ENCODE measurements at places on chromosomes 1 and 21.

DNA sequence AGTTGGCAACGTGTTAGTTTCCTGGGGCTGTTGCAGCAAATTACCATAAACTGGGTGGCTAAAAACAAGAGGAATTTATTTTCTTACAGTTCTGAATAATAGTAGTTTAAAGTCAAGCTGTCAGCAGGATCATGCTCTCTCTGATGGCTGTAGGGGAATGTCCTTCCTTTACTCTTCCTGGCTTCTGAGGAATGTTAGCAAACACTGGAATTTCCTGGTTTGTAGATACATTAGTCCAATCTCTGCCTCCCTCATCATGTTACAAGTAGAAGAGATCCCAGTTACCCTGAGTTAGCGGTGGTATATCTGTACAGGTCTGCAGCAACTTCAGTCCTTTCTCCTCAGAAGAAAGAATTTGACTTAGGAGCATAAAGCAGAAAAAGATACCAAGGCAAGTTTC lies 2249.1 kb downstream of the NCAM2 start:
- DNase-seq: no peak

DNA sequence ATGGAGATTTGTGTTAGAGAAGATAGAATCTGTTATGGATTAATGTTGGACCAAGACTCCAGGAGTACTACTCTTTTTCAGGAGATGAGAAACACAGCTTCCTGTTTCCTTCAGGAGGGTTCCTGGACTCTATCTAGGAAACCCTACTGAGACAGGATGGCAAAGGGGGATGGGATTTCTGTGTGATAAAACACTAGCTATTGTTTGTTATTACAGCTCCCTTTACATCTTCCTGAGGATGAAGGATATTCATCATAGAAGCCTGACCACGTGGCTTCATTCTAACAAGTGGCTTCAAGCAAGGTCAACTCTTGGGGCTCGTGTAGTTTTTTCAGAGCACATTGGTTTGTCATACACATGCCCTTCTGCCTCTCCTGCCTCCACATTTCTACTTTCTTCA lies 33.3 kb downstream of the RGL1 start:
- DNase-seq: no peak

DNA sequence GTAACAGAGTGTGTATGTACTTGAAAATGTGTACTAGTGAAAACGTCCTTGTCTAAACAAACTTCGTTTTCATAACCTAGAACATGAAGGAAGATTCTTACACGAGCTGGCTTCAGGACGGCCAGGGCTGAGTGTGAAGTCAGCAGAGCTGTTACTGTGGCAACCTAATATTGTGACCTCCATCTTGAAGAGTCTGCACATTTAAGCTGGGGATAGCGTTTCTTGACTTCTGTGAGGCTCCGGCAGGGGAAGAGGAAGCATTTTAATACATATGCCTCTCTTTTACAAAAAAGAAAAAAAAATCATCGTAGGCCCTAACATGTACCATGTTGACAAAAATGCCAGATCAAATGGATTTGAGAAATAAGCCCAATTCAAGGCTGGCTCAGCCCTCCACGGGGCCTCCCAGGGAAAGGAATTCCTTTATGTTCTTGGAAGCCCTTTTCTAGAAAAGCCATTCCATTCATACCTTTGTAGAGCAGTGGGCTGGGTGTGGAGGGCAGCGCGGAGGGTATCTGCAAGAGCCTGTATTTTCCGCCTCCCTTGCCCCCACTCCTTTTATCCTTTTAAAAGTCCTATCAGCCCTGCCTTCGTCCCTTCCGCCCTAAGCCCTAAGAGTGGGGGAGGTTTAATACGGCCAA lies 51.1 kb downstream of the SIM2 start:
- no peak for DNase-seq

DNA sequence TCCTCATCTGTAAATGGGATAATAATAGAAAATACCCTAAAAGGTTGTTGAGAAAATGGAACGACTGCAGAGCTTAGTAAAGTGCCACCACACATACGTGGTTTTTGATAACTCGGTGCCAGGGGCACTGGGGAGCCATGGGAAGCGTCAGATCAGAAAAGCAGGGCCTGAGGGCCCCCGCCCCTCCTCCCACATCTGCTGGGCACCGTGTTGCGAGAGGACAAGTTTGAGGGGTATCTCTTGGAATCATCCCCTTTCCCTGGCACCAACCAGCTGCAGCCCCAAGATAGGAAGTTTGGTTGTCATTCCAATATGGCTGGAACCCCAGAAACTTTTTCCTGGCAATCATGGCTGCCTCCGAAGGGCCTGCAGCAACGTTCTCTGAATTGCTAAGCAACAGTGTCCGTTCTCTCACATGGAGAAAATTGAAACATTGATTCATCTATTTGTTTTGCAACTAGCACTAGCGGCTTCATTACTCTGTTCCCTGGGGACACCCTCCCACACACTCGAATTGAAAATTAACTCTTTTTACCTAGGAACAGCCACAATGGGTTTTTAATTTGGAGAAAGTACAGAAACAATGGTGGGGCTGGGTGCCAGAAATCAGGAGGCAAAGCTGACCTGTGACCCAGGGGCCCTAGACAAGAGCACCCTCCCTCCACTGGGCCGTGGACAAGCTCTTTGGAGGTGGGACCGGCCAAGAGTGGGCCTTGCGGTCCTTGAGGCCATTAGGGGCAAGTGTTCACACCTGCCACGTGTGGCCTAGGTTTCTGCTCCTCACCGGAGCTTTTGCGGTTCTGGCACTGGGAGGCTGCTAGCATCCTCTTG lies 190.0 kb upstream of the VAMP3 start:
- DNase-seq: no peak

- no peak for DNase-seq
These were observed 54.7 kb upstream of the MAN1A2 start for GRCh38 chr1:117312453-117313138.

DNA sequence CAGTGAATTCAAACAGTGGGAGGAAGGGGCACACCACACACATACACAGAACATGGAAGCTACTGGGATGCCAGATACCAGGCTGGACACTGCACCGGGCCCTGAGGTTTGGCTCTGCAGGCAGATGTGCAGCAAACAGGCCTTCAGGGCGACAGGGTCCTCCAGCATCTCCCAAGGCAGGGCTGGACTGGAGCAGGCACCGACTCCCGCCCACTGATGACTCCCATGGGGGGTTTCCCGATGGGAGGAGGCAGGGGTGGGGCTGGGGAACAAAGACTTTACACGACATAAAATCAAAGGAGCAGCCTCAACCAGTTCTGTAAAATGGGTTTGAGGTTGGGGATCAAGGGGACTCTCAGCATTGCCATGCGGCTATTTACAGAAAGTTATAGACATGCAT lies 118.1 kb downstream of the SYT2 start:
- no peak for DNase-seq

DNA sequence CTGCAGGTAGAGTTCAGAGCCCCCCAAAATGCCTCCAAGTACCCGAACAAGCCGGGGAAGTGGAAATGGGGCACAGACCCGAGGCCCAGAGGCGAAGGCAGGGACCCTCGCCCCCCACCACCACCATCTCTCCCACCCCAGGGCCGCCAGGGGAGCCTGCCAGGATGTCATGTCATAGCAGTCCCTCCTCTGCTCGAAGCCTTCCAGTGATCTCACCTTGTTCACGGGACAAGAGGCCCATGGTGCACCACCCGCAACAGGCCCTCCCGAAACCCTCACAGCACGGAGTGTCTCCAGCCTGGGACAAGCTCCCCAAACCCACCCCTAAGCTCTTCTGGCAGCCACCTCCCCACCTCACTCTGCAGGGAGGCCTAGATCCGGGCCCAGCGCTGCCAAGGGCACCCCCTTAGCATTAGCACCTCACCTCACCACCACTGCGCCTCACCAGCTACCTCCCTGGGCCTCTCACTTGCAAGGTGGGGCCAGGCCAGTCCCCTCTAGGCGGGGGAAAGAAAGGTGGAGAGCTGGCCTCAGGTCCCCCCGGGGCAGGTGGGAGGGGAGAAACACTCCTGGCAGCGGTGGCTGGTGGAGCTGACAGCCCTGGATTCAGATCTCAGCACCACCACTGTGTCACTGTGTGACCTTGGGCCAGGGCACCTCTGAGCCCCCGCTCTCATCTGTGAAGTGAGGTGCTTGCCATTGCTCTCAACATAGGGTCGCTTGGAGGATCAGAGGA lies 13.3 kb downstream of the CHD5 start:
- DNase-seq: no peak

- no peak for DNase-seq
These were observed 39.7 kb upstream of the CHODL start for GRCh38 chr21:18204931-18205330.

DNA sequence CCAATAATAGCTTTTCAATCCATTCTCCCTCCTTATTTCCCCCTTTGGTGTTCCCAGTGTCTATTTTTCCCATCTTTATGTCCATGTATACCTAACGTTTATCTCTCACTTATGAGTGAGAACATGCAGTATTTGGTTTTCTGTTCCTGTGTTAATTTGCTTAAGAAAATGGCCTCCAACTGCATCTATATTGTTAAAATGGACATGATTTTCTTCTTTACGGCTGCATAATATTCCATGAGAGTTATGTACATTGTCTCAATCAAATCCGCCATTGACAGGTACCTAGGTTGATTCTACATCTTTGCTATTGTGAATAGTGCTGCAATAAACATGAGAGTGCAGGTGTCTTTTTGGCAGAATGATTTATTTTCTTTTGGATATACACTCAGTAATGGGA lies 126.7 kb downstream of the CTH start:
- DNase-seq: no peak

DNA sequence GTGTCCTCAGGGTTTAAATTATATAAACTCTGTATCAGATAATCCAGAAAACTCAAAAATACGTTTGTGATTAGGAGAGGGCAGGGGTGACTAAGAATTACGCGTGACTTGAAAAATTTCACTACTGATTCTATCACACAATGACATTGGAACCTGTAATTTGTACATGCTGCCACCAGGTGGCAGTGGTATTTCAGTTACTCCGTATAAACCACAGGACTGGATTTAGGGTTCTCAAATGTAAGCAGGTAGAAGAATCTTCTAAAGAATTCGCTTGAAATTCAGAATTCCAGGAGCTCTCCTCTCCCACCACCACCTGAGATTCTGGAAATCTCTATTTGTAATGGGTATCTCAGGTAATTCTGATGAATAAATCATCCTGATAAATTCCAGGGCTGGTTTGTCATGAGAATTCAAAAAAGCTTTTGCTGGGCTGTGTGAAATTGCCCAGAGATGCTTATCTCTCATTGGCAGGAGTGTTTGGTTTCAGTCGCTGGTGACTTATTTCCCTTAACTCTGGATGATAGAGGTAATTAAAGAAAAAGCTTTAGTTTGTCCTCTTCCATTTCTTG lies 1.7 kb upstream of the KRTAP7-1 start:
- no peak for DNase-seq
